ENCODE measurements at places on chromosomes 7 and 10.

- DNase-seq: no peak
These were observed 153.6 kb downstream of the CELF2 start for GRCh38 chr10:11170993-11171851.

GRCh38 chr7:20021066-20021465 is 196.1 kb downstream of the MACC1 start:
- no peak for DNase-seq

GRCh38 chr7:48035967-48036478 is 680 bp downstream of the C7orf57 start:
- DNase-seq: no peak

DNA sequence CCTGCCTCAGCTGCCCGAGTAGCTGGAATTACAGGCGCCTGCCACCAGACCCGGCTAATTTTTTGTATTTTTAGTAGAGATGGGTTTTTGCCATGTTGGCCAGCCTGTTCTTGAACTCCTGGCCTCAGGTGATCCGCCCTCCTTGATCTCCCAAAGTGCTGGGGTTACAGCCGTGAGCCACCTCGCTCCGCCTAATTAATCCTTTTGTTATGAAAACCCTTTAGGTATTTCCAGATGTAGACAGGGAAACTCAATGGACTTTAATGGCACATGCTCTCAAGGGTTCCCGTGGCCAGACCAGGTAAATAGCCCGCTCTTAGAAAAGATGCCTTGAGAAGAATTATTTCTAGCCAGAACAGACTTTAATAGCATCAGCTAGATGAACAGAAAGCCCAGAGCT is 19.7 kb upstream of the EXOC4 start:
- DNase-seq: no peak

DNA sequence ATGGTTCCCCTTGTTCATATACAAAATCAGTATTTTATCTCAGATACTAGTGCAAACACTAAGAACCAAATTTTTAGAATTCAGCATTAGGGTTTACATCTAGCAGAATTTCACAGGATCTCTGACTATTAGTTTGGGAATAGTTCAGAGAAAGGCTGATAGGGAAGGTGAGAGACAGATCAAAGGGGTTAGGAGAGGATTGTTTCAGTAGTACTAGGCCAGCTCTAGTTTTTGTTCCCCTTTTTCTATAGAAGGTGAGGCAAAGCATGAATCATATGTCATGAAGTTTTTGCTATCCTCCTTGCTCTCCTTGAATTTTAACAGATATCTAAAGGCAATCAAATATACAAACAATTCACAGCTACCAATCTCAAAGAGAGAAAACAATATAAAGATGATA is 26.1 kb upstream of the CTNNA3 start:
- no peak for DNase-seq

GRCh38 chr10:77850620-77851231 is 75.8 kb downstream of the DLG5 start:
- DNase-seq: no peak

DNA sequence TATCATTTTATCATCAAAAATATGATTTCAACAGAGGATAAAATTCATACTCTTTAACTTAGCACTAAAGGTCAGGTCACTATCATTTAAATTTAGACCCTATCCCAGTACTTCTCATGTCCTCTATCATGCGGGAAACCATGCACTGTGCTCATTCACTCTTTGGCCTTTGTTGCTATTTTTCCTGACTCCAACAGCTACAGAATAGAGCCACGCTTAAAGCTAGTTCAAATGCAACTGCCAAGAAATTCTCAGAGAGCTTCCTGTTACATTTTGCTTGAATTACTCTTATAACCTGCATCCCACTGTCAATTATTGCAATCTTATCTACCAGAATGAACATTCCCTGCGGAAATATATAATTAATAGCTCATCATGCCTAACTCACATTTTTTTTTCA is 58.3 kb downstream of the SEMA3A start:
- no peak for DNase-seq

- no peak for DNase-seq
These were observed 52.5 kb downstream of the ADRA2A start for GRCh38 chr10:111129363-111129762.

- no peak for DNase-seq
These were observed 93.2 kb downstream of the REEP3 start for GRCh38 chr10:63614371-63614891.

- no peak for DNase-seq
These were observed 15.6 kb downstream of the ZRANB1 start for GRCh38 chr10:124957404-124957947.

DNA sequence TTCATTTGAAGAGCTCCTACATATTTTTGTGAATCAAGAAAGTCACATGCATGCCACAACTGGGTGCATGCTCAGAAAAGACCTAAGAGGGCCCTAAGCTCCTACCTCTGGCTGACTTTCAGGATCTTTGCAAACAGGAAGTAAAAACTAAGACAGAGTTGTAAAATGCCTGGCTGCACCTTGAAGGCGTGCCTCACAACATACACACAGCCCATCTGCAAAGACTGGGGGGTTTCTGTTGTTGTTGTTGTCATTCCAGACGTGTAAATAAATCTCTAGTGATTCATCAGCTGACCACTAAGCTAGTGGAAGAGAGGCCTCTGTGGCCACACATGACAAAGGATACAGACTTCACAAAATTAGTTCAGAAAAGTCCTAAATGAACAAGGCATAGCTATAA is 31.8 kb downstream of the SMURF1 start:
- no peak for DNase-seq

GRCh38 chr7:139534096-139534495 is 10.6 kb downstream of the CLEC2L start:
- DNase-seq: no peak

DNA sequence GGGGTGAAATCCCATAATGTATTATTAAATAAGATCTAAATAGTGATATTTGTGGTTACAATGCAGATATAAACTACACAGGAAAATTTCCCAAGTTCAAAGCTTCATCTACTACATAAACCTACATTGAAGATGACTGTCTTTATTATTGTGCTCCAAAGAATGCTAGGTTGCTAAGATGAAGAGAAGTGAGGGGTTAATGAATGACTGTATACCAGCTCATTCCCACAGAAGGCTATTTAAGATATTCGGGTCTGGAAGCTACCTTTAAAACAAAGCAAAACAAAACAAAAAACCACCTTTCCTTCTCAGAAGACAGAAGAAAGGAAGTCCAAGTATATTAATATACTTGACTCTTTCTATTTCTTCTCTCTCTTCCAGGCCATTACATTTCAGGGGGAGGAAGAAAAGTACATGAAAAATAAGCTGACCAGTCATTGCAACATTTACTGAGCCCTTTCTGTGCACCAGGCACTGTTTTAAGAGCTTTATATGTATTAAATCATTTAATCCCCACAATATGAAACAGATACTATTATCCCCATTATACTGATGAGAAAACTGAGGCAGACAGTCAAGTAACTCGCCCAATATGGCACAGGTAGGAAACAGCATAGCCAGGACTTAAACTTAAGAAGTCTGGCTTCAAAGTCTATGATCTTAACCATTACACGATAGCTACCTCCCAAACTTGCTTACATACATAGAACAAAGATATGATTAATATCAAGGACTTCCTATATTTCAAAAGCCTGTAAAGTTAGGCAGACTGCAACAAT is 48.1 kb downstream of the TNPO3 start:
- no peak for DNase-seq

DNA sequence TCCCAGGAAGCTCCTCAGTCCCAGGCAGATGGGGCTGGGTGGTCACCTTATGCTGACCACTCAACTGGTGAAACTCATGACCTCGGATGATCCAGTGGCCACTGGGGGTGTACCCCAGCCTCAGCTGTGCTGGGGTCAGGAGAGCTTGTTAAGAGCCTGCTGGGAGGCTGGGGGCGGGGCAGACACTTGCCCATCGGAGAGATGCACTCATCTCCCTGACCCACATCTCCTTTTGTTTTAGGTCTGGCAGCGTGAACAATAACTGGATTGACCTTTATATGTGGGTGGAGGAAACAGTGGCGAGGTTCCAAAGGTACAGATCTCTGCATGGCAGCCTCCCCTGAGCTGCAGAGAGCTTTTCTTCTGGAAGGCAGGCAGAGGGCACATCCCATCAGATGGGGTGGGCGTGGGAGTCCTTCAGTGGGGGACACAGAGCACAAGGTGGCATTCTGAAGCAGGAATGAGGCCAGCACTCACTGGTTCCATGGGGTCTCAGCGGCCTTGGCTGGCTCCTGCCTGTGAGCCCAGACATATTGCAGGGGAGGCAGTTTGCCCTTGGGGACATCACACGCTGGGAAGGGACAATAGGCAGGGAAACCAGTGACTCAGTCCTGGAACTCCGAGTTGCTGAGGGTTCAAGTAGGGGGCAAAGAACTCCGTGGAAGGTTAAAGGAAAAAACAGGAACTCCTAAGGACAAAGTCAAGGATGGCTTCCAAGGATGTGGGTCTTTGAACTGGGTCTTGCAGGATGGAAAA is 5.2 kb downstream of the ANTXRL start:
- no peak for DNase-seq

GRCh38 chr7:138848056-138848980 is 50.3 kb upstream of the ATP6V0A4 start:
- DNase-seq: no peak

DNA sequence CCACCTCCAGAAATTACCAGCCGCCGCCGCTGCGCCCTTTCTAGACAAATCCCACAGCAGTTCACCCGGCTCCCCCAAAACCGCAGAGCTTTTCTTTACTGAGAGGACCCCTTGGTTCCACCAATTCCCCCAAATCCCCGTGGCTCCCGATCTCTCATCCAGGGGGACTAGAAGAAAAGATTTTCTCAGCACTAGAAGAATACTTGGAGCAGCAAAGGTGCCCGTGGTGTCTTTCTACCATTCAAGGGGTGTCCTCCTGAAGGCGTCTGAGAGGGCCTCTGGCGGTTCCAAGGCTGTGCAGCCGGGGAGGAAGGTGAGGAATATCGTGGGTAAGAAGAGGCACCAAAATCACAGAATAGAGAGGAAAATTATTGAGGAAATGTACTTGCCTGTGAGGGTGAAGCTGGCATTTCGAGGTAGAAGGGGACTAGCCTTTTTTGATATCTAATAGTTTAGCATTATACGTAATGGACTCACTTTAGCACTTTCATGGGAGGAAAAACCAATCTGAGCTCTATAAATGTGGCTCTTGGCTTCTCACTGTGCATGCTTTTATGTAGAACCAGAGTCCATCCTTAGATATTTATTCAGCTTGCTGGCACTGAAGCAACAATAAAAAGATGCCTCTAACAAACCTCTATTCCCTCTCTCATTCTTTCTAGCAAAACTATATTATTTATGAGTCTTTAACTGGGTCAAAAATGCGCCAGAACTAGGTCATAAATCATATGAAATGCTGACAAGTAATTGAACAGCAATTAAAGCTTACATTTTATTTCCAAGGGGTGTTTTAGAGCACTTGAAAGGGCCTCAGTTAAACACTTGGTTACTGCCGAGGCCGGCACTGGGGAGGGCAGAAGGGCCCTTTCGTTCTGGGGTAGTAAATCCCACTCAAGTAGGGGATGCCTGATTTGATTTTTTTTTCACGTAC is 13.8 kb upstream of the HOXA2 start:
- DNase-seq: no peak

GRCh38 chr10:122419876-122420623 is 34.4 kb upstream of the ARMS2 start:
- DNase-seq: no peak

GRCh38 chr10:42755556-42756093 is 27.0 kb upstream of the BMS1 start:
- no peak for DNase-seq

GRCh38 chr10:3056280-3057037 is 10.9 kb upstream of the PFKP start:
- DNase-seq: no peak

DNA sequence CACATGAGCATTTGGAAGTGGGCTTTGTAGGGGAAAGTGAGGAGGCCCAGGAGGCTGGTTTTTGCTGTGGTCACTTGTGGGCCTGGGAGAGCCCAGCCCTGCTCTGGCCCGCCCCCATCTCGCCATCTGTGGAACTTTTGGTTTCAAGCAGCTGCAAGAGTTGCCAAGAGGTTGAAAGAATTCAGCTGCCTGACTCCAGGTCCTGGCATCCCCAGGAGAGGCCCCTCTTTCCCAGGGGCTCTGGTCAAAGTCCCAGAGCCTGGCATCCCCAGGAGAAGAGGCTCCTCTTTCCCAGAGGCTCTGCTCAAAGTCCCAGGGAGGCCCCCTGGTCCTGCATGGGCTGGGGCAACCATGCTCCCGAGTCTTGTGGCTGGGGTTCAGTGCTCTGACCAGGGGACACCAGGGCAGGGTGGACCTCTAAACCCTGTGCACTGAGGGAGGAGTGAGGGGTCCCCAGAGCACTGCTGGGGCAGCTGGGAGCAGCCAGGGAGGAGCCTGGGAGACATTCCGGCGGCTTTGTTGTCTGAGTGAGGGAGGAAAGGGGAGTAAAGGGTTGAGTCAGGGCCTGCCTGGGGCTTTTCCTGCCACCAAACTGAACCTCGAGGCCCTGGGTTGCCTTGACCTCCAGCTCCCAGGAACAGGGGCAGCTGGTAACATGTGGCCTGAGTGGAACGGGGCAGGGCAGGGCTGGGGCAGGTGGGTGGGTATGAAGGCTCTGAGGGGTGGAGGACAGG is 27.7 kb upstream of the CSGALNACT2 start:
- DNase-seq: no peak

GRCh38 chr7:13072014-13072413 is 384.6 kb downstream of the ARL4A start:
- DNase-seq: no peak

DNA sequence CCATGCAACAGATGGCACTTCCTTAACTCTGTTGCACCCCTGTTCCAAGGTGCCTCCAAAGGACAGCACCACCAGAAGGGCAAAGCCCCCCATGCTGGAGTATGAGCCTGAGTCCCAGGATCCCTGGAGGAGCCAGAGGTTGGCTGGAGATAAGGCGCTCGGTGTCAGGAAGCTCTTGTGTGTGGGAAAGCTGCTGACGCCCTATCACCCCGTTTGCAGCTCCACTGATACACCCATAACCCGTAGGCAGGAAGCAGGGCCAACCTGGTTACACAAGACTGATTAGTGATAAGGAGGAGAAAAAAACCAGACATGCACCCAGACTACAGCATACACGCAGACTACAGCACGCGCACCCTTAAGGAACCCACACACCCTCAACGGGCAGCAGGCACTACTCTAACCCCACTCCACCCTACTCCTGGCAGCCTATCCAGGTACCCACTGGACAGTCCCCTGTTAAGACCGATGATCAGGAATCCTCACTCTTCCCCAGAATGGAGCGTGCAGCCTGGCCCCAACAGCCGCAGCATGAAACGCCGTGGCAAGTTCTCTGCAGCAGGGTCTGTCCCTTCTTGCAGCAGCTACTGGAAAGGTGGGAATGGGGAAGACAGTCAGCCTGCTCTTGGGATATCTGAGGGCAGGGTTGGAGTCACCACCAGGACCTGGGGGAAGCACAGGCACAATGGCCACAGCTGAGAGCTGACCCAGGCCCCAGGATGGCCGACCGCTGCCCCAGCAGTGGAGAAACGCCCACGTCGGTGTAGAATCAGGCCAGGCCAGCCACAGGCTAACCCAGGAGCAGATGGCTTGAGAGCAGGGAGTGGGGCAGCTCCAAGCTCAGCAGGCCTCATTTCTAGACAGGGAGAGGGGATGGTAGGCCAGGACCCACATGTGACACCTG is 38.3 kb upstream of the TUBB8 start:
- no peak for DNase-seq

- DNase-seq: no peak
These were observed 99.2 kb downstream of the HECW1 start for GRCh38 chr7:43211693-43212092.
